Germinal center (tissue), 1 donor: ENCODE measurements at places on chromosomes 11 and 22.

- DNase-seq: no peak
These were observed 44.1 kb downstream of the MCM5 start for GRCh38 chr22:35443790-35444684.

DNA sequence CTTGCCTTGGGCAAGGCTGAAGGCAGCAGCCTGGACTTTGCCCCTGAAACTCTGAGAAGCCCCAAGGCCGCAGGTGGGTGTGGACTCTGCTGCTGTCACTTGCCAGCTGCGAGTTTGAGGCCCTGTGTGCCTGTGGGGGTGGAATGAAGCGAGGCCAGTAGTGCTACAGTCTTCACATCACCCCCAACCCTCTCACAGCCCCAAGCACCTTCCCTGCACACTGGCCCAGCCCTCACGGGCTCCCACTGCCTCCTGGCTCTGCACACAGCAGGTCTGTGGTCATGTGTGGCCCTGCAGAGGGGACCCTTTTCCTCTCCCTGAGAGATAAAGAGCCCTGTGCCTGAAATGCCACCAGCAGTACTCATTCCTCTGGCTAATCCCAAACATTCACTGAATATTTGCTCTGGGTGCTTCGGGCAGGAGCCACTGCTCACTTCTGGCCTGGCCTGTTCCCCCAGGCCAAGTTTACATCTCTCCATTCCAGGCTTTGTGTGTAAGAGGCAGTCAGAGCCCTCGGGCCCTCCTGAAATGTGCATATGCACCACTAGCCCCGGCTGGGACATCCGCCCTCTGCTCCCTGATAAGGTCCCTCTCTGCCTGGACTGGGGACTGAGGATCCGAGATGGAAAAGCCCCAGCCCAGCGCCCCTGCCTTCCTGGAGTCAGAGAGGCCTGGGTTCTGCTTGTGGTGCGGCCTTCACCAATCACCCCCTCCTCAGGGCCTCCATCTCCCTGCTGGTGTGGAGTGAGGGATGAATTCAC is 17.7 kb downstream of the MGAT3 start:
- DNase-seq: no peak

- DNase-seq: no peak
These were observed 396.7 kb downstream of the BUD13 start for GRCh38 chr11:116376054-116376453.

DNA sequence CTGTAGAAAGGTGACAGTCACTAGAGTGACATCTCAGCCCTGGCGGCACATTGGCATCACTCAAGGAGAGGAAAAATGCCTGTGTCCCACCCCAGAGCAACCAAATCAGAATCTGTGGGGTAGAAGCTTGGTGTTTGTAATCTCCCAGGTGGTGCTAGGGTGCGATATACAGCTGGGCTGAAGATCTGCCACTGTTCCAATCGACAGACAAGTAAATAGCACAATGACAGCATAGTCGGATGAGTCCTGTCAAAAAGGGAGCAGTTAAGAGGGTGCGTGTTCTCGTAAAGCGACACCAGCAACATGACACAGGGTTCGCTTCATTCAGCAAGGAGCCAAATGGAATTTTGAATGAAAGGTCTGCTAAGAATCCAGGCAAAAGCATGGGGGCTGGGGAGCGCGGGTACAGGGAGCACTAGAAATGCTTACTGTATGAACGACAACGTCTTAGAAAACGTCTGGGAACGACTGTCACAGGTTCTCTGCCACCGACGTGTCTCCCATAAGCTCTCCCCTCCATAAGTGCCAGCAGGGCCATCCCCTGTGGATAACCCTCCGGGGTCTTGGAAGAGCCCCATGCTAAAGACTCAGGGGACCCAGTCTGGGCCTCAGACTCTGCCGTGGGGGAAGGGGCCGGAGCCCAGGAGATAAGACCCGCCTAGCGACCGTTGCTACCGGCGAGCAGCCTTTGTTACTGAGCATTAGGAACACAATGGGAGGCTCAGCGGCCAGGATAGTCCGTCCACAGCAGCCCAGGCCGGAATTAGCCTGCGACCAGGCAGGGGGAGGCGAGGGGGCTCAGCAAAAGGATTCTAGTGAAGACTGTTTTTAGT is 20.8 kb downstream of the ADA2 start:
- no peak for DNase-seq

DNA sequence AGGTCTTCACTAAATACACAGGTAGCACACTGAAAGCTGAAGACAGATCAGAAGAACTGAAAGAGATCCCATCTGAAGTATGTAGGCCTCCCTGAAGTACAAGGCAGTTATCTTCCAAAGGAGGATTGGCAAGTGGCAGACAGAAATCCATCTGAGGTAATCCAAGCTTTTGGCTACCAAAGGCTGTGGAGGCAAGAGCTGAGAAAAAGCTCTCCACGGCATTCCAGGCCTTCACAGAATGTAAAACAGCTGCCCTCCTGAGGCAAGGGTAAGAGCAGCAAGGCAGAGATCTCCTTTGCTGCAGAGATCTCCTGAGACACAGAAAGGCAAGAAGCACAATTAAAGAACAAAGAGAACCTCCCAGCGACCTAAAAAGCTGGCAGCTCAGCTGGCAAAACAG is 19.1 kb downstream of the PIK3C2A start:
- DNase-seq: no peak

GRCh38 chr22:17260950-17261349 is 41.7 kb upstream of the ADA2 start:
- DNase-seq: no peak

- no peak for DNase-seq
These were observed 59.0 kb downstream of the TMPRSS5 start for GRCh38 chr11:113647108-113647507.

- DNase-seq: no peak
These were observed 542.4 kb downstream of the TBC1D22A start for GRCh38 chr22:47304854-47305253.

GRCh38 chr11:34685864-34686263 is 65.0 kb downstream of the EHF start:
- DNase-seq: no peak

GRCh38 chr11:122692444-122692843 is 36.9 kb downstream of the UBASH3B start:
- DNase-seq: no peak

DNA sequence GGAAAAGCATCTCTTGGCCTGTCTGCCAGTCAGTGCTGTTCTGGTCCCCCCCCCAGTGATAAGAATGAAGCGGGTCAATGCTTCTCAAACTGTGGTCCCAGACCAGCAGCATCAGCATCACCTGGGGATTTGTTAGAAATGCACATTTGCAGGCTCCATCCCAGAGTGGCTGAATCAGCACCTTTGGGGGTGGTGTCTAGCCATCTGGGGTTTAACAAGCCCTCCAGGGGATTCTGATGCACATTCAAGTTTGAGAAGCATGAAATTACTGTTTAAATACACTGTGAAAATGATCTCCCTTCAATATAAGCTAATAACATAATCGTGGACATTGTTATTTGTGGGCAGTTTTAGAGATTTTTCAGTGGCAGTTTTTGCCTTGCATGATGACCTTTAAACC is 133.5 kb downstream of the MYO18B start:
- DNase-seq: no peak

DNA sequence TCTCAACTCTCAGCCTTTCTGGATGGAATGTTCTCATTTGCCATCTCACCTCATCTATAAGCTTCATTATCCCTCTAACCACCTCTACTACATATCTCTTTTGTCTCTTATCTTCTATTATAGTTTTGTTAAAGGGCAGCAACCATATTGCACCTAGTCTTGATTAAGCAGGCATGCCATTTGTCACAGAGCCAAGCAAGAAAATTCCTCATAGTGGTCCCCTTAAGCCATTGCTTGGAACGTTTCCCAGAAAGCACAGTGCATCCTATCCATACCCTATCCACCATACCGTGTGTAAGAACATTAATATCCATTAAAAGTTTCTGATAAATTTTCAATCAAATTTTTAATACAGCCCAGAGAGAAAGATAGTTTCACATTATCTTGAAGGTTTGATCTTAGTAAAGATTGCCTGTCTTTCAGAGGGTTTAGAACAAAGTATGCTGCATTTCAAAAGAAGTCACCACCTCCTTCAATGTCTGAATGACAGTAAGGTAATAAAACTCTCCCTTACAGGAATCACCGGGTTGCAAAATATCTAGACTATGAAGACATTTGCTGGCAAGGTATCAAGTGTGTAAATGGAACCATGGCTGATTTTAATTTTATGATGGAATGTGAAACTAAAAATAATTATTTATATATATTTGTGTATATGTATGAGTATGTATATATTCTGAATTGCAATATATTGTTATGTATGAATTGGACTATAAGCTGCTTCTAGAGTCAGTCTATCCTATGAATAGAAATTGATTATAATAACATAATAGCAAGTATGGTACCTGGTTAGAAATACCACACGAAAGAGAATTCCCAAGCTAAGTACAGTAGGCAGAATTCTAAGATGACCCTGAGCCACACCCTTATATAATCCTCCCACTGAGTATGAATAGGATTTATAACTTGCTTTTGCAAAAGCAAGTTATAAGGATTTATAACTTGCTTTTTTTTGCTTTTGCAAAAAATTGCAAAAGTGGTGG is 1296.3 kb downstream of the LRRC4C start:
- no peak for DNase-seq

DNA sequence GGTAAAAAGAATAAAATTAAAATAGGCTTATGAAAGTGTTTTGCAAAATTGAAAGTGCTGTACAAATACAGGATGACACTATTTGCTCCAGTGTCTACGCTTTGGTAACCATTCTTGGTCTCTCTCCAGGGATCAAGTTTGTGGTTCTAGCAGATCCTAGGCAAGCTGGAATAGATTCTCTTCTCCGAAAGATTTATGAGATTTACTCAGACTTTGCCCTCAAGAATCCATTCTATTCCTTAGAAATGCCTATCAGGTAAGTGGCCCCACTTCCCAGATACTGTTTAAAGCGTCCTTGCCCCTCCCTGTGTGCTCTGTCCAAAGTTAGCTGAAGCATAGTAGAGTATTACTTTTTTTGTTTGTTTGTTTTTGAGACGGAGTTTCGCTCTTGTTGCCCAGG is 3.1 kb downstream of the TRAPPC4 start:
- no peak for DNase-seq

- no peak for DNase-seq
These were observed 32.0 kb downstream of the TMEM184B start for GRCh38 chr22:38240734-38241252.

DNA sequence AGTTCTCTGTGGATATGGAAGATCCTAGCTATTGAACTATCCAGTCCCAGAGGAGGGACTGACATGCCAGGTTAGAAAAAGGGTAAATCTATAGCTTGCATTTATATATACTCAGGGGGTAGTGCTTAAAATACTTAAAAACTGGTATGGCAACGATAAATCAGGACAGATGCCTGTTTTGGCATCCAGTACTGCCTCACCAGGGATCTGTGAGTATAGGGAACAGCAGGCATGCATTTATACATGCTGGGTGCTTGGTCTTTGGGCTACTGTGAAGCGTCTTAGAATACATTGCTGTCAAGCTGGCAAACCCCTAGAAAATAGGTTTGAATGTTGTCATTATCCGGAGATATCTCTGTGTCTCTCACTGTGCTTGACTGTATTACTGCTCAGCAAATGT is 94.2 kb upstream of the DRD2 start:
- DNase-seq: no peak

DNA sequence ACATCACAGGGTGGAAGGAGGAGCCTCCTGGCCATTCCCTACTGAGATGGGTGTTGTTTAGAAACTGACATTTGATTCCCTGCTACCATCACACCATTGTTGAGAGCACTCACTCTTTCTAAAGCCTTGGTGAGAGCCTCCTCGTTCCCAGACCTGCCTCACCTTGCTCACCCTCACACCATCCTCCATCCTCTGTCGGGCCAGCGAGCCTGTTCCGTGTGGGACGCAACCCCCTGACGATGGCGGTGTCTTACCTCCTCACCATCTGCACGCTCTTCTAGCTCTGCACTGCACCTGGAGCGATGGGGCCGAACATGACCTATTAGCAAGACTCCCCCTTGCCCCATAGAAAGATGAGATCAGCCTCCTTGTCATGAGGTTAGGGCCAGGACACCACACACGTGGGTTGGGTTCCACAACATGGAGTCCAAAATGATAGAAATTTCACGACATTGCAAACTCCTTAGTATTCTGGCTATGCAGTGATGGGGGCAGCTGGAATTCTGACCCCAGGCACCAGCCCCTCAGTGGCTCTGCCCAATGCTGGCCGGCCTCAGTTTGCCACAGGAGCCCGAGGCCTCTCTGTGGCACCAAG is 1017.9 kb downstream of the TBC1D22A start:
- DNase-seq: no peak

DNA sequence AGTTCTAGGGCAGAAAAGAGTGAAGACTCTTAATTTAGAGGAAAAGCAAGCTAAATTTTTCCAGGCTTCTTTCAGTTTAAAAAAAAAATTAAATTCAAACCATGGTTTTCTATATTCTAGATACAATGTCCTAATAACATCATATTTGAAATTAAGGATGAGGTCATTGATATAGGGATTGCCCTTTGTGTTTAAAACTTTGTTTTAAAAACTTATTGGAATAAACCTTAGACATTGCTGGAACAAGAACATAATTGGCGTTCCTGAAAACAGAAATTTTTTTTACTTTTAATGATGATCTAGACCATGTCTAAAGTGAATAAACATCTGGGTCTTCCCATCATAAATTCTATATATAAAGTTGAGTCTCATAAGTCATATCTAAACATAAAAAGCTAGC is 859.4 kb upstream of the CHORDC1 start:
- DNase-seq: no peak

GRCh38 chr22:46381142-46381541 is 45.6 kb downstream of the TRMU start:
- DNase-seq: no peak

- DNase-seq: no peak
These were observed 40.0 kb downstream of the DCUN1D5 start for GRCh38 chr11:103051981-103052380.

DNA sequence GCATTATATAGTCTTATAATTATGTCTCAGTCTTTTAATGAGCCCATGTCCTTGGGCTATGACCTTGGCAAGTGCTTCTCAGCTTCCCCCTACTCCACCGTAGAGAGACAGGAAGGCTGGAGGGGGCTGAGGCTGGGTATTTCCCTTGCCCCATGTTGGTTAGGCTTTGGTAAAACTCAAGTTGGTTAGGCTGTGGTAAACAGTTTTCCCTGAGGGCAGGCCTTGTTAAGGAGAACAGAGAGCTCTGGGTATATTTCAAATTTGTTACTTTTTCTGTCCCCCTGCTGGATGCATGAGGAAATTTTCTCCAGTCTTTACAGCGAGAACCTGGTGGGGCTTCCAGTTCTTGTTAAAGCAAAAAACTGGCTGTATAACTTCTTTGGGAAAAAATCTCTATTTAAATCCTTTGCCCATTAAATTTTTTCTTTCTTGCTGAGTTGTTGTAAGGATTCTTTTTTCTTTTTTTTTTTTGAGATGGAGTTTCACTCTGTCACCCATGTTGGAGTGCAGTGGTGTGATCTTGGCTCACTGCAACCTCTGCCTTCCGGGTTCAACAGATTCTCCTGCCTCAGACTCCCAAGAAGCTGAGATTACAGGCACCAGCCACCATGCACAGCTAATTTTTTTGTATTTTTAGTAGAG is 12.2 kb upstream of the DCHS1 start:
- no peak for DNase-seq

GRCh38 chr11:75602951-75603350 is 40.9 kb downstream of the SERPINH1 start:
- no peak for DNase-seq

- DNase-seq: no peak
These were observed 2.8 kb downstream of the PDGFB start for GRCh38 chr22:39241794-39242594.

GRCh38 chr11:12196308-12196707 is 85.9 kb downstream of the MICAL2 start:
- no peak for DNase-seq

- DNase-seq: no peak
These were observed 42.3 kb downstream of the TRMU start for GRCh38 chr22:46377525-46378425.
